CD8-positive, alpha-beta T cell (primary cell): ENCODE measurements at places on chromosomes 11 and 22.

GRCh38 chr11:46006418-46007070 lies 84.1 kb downstream of the LARGE2 start:
- no peak for DNase-seq

DNA sequence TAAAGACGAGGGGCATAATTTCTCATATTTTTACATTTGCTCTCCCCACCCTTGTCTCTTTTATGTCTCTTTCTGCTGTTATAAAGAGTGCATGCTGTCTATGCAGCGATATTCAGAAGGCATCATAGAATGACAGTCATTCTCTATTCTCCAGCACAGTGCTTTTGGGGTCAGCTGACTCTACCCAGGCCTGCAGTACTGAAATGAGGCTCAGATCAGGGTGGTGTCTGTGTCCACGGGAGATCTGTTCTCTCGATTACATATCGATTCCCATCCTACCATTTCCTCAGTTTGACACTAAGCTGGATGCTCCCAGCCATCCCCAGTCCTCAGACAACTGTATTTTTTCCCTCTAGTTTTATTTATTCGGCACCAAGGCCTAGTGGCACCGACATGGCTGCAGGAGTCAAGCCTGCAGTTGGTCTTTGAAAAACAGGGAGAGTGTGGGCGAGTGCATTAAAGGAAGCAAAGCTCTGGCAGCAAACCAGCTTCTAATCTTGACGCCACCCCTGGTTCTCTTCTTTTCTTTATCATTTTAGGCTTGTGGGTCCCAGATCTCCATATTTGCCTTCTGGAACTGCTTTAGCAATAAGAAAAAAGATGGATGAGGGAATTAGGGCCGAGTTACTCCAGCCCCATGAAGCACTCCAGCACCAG lies 71.6 kb upstream of the PICALM start:
- DNase-seq, result no peak

- DNase-seq, result no peak
These were observed 104.3 kb downstream of the TMEM135 start for GRCh38 chr11:87141980-87142514.

DNA sequence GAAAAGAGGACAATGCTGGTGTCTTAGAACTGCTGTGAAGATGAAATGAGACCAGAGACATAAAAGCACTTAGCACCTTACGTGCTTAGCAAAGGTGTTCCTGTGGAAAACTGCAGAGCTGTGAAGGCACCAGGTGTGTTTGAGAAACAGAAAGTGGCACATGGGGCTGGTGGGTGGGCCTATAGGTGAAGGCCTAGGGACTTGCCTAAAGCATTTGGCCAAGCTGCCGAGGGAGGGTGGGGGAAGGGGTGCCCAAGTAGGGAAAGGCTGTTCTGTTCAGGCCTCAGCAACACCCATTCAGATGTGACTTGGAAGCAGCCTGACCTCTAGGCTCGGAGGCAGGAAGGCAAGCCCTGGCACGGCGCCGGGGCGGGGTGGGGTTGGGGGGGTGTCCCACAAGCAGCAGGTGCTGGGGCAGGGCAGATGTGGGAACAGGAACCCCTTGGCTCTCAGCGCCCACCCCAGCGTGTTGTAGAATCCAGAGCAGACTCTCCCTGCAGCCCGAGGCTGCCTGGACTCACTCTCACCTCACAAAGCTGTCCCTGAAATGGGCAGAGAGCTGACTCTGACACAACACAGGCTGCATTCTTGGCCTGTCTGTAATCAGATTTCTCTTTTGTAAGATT lies 366.7 kb upstream of the NARS2 start:
- no peak for DNase-seq

DNA sequence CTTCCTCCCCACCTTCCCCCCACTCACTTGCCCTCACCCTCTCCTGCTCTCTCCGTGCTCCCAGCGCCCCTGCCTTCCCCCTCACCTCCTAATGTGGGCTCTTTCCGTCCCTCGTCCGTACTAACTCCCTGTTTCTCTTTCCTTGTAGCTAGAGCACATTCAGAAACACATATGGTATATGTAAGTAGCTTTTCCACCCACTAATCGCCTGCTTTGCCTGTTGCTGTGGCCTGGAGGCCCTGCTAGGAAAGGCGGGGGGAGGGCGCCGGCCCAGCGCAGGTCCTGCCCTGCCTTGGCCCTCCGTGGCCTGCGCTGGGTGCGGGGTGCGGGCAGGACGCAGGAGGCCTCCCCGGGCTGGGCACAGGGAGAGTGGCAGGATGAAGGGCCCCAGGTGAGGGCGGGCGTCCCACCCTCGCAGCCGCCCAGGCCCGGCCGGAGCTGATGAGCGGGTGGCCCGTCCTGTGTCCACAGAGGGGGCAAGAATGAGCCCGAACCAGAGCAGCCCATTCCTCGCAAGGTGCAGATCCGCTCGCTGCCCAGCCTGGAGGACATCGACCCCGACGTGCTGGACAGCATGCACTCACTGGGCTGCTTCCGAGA lies 41.7 kb downstream of the MOB2 start:
- DNase-seq, result no peak

DNA sequence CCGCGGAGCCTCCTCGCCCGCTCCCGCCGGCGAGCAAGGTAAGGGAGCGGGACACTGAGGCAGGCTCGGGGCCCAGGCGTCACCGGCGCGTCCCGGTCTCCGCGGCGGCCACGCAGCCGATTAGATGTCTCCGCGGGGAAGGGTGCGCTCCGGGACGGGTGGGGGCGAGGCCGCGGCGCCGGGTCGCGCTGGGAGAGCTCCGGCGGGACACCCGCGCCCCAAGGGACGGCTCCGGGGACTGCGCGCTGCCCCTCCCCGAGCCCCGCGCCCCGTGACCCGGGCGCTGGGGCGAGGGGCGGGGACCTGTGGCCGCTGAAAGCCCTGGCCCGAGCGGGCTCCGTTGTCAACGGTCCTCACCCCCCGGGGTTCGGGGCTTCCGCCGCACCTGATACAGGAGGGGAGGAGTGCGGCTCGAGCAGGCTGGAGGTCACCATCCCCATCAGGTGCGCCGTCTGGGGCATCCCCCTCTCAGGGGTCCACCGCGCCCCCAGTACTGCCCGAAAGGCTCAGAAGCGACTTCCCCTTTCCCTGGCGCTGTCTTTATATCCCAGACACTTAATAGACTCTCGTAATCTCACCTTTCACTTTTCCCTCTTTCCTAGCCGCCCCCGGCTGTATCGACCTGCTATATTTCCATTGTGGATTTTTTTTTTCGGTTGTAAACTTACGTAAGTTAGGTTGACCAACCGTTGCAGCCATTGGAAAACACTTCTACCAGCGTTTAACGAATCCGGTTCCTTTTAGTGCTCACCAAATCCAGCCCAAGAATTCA lies 573 bp downstream of the PPFIA1 start:
- DNase-seq, result no peak

GRCh38 chr11:130243816-130244215 lies 70.9 kb downstream of the ZBTB44 start:
- no peak for DNase-seq

DNA sequence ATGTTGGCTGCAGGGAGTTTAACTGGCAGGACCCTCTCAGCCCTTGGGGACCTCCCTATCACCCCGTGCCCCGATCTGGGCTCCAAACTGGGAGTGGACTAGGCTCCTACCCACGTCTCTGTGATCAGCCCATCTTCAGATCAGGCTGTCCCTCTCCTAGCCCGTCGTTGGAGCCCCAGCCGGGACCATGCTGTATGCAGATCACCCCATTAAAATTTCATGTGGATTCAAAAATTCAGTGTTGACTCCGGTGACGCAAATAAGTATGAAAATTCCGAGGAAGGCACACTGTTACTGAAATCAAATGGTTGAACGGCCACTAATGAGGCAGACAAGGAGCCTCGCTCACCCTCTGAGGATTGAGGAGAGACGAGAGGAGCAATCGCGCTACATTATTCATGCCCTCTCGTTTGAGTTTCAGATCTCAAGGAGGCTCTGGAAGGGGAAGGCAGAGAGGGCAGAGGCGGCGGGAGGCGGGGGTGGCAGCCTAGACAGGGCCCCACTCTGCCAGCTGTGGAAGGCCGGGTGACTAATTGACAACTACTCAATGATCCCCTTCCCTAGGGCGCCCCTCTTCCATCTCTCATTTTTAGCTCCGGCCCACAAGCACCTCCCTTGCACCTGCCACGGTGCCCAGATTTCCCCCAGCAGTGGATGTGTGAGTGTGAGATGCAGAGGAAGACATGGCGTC lies 255.4 kb downstream of the MIAT start:
- DNase-seq, result no peak

DNA sequence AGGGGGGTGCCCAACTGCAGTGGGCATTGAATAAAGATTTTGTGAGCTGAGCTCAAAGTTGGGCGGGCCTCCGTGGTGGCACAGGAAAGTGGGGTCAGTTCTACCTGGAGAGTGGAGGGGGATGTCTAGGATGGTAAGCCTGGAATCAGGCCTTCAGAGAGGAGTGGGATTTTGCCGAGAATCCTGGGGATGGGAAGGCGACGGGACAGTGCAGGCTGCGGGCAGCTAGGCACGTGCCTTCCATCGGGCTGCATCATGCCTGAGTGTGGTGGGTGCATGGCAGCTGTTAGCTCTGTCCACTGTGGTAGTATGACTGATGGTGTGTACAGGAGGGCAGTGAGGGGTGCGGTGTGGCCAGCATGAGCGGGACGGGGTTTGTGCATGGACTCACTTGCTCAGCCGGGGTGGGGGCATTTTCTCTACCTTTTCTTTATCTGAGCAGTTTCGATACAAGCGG lies 3.6 kb downstream of the SHANK3 start:
- peak; percentile 45 for DNase-seq

DNA sequence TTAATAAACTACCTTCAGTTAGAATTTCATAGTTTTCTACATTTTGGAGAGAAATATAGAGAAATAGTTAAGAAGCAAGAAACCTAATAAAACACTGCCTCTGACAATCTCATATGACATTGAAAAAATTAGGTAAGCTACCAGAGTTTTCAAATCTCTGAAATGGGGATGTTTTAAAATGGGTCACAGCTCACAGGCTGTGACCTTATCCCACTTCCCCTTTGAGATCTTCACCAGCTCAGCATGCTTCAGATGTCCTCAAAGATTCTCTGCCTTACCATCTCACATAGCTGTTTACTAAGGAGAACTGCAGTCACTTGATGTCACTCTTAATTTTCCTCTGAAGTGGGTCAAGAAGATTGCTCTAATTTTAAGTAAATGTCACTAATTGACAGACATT lies 717.8 kb downstream of the JRKL start:
- no peak for DNase-seq

DNA sequence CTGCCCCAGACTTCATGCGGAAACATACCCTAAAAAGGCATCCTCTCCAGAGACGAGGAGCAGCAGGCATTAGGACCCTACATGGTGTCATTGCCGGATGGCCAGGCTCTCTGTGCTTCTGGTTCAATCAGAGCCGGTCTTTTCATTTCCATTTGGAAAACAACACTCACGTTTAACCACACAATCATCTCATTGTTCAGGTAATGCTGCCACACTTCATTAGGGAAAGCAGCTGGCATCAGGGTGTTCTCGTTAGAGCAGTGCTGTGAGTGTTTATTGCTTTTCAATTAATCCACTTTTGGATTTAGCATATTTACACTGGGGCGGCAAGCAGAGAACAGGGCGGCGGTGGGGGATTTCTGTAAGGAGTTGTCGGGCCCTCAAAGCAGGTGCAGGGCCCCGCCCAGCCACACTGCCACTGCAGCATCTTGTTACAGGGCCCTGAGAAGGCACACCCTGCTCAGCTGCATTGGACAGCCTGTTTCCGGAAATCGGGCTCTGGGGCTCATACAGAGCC lies 338.6 kb downstream of the SHANK2 start:
- DNase-seq, result no peak

DNA sequence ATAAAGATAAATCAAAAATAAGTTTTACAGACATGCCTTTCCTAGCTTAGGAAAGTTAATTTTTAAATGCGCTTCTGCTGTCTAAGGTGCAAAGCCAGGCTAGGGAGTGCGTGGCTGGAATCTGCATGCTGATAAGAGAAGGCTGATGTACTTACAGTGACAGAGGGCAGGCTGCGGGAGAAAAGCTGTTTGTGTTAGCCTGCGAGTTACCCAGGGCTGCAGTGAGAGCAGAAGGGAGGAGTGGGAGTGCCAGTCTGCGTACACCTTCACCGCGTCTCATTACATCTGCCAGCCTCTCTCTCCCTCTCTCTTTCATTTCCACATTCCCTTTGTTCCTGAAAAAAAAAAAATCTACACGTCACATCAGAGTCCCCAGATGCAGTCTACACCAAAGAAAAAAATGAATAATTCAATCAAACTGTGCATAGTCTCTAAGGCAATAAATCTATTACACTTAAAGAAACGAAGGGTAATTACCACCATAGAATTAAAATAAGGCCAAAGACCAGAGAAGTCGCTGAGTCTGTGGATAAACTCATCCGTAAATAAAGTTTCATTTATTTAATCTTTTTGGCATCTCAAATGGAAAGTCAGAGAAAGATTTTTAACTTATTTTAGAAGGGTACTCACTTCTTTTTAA lies 126.4 kb upstream of the C11orf58 start:
- no peak for DNase-seq

GRCh38 chr11:86923999-86924766 lies 31.0 kb downstream of the FZD4 start:
- no peak for DNase-seq

- DNase-seq, result no peak
These were observed 55.7 kb downstream of the BCR start for GRCh38 chr22:23236026-23236425.

GRCh38 chr11:10918698-10919097 lies 60.8 kb upstream of the ZBED5 start:
- DNase-seq, result peak; percentile 9

DNA sequence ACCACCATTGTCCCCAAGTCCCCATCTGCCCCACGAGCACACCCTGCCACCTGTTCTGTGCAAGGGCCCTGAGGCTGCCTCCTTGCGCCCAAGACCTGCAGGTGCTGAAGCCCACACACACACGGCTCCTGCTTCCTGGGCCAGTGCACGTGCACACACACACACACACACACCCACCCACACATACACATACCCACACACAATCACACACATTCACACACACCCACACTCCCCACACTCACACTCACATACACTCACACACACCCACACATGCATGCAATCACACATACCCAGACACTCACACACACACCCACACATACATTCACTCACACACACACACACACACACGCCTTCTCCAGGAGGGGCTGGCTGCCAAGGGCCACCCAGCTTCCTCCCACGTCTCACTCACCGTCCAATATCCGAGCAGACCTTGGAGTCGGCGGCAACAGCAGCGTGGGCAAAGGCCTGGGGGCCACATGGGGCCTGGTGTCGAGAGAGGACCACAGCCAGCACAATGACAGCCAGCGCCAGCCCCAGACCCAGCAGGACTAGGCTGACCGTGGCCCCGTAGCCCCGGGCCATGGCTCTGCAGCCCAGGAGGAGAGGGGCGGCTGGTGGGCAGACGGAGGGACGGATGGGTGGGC lies 616 bp downstream of the GGT5 start:
- no peak for DNase-seq

GRCh38 chr11:117017456-117017855 lies 80.8 kb downstream of the SIK3 start:
- DNase-seq, result no peak

- peak; percentile 40 for DNase-seq
These were observed 39.1 kb downstream of the MMP27 start for GRCh38 chr11:102666331-102666957.

GRCh38 chr11:106262852-106263251 lies 185.4 kb downstream of the AASDHPPT start:
- no peak for DNase-seq

GRCh38 chr11:83355391-83355790 lies 69.2 kb upstream of the CCDC90B start:
- no peak for DNase-seq
